ENCODE measurements at places on chromosomes 16 and 17.

- DNase-seq: no peak
Observed at GRCh38 chr17:10127819-10128425, 70.5 kb downstream of the GAS7 start.

- DNase-seq: peak; percentile 40
Observed at GRCh38 chr16:10182222-10183053, at the start of gene GRIN2A. Gene GRIN2A (minus strand): TSS chr16:10182428. CDS start chr16:10180411, 2,017 bp downstream.

GRCh38 chr17:15274017-15274416, 8.9 kb upstream of the PMP22 start:
- DNase-seq: no peak

DNA sequence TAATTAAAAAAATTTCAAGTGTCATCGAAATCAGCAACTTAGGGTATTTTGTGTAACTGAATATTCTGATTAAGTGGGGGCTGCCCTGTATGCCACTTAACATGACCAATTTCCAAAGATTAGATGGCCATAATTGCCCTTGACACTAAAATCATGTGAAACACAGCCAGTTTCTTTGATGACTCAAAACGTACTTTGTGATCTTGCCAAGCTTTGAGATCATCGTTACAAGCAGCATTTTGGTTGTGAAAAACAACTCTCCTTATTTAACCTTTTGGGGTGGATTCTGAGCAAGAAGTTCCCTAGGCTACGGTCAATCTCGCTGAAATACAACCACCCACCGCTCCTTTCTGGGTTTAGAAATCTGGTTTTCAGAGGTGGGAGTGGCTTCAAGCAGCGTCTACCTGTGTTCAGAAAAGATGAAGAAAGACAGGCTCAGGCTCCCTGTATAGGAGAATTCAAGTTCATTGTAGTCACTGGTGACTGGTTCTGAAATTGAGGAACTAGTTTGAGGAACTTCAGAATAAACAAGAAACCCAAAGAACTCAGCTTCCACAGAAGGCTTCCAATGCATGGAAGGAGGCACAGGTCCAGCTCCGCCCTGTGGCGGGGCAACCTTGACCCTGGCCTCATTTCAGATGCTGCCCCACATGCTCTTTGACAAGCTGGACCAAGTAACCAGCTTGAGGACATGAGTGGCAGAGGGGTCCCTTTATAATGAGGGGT, 9.4 kb downstream of the MAP3K14 start:
- DNase-seq: peak; percentile 91

- DNase-seq: no peak
Observed at GRCh38 chr16:30786936-30787612, at the start of gene ZNF629. Gene ZNF629 (minus strand): TSS chr16:30787205. CDS start chr16:30784482, 2,723 bp downstream.

- no peak for DNase-seq
Observed at GRCh38 chr17:74045608-74046280, 157.7 kb upstream of the RPL38 start.

DNA sequence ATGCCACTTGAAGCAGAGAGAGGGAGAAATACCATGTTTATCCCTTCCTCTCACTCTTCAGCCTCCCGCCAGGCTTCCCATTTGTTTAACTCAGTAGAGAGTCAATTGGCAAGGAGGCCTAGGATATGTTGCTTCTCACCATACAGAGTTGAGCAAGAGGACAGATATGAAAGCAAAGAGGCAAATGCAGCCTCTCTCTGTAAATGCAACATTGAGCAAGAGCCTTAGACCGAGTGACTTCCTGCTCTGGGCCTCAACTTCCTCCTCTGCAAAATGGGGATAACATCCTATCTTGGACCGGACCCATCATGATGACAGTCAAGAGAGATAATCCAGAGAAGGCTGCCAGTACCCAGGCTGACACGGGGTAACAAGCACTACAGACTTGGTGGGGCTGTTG, 36.8 kb downstream of the SOCS1 start:
- no peak for DNase-seq

- no peak for DNase-seq
Observed at GRCh38 chr17:6512552-6512951, 43.8 kb downstream of the PITPNM3 start.

DNA sequence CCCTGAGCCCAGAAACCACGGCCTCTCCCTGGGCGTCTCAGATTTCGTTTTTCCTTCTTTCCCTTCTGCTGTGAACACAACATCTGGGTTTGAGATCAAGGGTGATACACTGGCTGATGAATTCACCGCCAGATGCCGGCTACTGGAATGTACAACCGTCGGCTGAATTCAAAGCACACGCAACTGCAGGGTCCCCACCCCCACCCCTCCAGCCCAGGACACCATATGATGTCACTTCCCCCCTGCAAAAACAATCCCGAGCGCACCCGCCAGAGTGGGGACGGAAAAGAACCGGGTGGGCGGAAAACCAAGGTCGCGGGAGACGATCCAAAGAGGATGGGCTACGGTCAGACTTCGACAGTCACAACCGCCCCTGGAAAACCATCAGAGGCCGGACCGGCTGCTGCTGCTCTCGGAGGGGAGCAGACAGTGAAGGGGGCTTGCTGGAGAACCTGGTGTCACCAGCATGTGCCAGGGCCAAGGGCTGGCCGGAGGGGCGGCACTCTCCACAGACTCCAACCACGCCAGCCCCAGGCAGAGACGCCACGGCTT, 23.3 kb downstream of the CEP295NL start:
- DNase-seq: no peak

DNA sequence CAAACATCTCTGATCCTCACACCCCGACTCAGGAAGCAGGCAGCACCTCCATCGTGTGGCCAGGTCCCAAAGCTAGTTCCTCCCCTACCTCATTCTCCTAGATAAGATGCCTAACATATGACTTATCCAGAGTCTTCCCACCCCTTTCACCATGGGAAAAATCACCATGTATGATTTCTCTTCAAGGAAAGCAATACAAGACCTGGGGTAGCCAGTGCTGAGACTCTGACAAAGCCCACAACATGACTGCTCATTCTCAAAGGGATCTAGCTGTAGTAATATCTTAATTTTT, 45.1 kb downstream of the CMTM4 start:
- no peak for DNase-seq

- DNase-seq: no peak
Observed at GRCh38 chr16:4923853-4924252, 13.1 kb downstream of the PPL start.

- peak; percentile 82 for DNase-seq
Observed at GRCh38 chr17:75319904-75320691, 30.9 kb upstream of the SLC25A19 start.

- DNase-seq: no peak
Observed at GRCh38 chr17:79793924-79794304, 3.0 kb downstream of the CBX8 start.

GRCh38 chr17:81941484-81942166, 4.5 kb upstream of the PYCR1 start:
- no peak for DNase-seq

- DNase-seq: peak; percentile 51
Observed at GRCh38 chr17:77096570-77097214, 44.1 kb upstream of the SEC14L1 start.

DNA sequence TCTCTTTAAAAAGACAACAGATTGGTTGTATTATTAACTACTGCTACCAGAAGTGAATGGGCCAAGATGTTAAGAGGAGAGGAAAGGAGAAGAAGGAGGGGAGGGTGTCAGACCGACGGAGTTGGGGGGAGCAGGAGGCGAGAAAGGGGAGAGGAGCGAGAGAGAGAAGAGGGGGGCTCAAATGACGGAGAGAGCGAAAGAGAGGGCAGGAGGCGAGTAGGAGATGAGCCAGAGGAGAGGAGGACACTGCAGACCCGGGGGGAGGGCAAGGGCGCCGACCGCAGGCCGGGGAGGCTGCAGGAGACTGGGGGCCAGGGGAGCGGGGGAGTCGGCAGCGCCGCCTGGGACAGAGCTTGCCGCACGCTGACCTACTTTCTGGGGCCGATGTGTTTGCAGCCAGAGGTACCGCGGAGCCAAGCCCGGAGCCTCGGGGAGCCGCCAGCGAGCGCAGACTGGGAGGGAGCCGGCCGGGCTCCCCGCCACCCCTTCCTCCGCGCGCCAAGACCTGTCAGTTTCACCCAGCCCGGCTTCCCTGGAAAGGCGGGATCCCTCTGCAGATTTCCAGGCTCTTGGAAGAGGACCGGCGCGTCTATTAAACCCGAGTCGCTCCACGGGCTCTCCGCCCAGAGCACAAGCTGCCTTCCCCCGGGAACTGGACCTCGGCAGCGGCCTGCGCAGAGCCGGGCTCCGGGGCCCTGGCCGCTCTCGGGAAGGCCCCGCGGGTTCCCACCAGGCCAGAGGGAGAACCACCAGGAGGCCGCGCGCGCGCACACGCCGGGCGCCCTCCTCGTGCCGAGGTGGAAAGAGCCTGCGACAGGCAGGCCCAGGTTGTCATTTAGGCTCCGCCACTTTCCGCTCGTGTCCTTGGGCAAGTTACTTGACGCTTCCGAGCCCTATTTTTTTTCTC, 74.6 kb downstream of the CMC2 start:
- peak; percentile 9 for DNase-seq

DNA sequence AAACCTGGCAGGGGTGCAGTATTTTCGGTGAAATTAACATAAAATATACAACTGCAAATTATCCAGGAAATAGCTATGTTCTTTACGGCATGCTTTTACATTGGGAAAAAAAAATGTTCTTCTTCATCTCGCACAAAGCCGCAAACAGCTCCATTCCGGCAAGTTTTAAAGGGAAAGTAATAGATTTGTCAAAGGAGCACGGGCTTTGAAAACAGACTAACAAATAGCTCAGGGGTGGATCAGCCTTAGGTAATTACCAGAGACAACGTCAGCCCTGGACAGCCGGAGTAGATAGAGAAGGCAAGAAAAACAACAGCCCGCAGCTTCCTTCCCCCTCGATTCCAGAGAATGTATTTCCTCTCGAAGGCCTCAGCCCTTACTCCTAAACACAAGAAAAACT, 222.5 kb downstream of the C16orf78 start:
- peak; percentile 34 for DNase-seq

GRCh38 chr17:4167786-4168185, 24.8 kb downstream of the CYB5D2 start:
- no peak for DNase-seq

DNA sequence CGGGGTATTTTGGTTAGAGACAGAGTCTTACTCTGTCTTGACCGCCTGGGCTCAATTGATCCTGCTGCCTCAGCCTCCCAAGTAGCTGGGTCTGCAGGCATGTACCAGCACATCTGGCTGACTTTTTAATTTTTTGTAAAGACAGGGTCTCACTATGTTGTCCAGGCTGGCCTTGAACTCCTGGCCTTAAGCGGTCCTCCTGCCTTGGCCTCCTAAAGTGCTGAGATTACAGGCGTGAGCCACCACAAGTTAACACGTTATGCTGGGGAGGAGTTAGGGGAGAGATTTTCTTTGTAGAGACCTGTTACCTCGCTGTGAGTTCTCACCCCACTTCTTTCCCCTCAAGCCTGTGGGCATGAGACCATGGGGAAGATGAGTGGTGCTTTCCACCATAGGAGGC, 1.8 kb upstream of the CES4A start:
- DNase-seq: no peak

GRCh38 chr17:32161506-32162365, 19.4 kb downstream of the RHOT1 start:
- no peak for DNase-seq

GRCh38 chr17:7580604-7581575, 1.5 kb downstream of the CD68 start:
- DNase-seq: peak; percentile 11

GRCh38 chr17:27106347-27106981, 187.4 kb upstream of the WSB1 start:
- DNase-seq: no peak

- DNase-seq: no peak
Observed at GRCh38 chr17:54013072-54013471, 190.3 kb downstream of the KIF2B start.

DNA sequence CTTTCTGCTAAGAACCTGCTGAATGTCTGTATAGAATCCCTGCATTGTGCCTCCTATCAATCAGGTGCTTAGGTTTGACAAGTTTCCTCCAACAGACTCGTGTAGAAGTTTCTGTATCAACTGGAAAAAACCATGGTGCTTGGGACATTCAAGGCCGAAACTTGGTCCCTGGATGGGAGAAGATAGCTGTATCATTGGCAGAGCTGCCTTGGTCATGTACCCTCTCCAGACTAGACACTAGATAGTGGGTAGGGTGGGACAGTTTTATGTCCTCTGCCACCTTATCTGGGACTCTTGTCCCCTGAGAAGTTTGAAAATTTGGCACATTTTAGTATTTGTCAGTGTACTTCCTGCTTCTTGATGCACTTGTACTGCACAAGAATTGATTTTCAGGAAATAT, 520.8 kb downstream of the WWOX start:
- no peak for DNase-seq

DNA sequence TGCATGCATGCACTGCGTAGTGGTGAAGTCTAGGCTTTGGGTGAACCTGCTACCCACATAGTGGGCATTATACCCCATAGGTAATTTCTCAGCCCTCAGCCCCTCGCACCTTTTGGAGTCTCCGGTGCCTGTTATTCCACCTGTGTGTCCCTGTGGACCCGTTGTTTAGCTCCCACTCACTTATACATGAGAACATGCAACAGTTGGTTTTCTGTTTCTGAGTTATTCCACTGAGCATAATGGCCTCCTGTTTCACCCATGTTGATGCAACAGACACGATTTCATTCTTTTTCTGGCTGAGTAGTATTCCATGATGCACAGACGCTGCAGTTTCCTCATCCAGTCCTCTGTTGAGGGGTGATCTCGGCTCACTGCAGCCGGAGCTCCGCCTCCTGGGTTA, 141.5 kb upstream of the CHMP6 start:
- no peak for DNase-seq

- DNase-seq: no peak
Observed at GRCh38 chr17:58166682-58167081, at the start of gene OR4D2. Gene OR4D2 (plus strand): TSS chr17:58166982. CDS start chr17:58169656, 2,674 bp downstream.

GRCh38 chr17:70314506-70314905, 145.2 kb downstream of the KCNJ2 start:
- no peak for DNase-seq

- no peak for DNase-seq
Observed at GRCh38 chr16:3122926-3123570, 10.7 kb downstream of the ZNF205 start.

DNA sequence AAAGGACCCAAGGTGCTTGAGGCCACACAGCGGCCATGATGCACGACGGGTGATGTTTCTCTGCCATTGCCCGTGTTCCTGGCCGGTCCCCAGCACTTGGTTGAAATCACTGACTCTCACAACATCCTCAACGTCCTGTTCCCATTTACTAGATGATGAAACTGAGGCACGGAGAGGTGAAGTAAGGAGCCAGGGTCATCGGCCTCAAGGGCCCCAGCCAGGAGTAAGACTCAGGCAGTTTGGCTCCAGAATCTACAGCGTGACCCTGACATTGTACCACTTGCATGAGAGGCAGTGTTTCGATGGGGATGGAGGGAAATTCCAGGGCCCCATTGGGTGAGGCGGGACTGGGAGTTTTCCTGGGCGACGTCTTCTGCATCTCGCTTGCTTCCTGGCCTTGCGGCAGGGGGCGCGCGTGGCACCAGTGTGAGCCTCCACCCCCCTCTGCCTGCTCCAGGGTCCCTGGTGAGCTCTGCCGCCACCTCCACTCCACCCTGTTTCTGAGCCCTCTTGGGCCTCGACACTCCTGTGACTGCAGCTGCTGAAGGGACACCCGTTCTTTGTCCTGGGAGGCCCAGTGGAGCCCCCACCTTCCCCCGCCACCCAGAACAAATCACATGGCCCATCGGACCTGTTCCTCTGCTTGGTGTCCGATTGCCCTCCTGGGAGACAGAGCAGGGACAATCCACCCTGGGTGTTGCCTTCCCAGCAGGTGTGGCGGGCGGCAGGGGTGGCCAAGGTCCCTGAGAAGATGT, 133.0 kb upstream of the GSE1 start:
- DNase-seq: peak; percentile 64
